ENCODE measurements at places on chromosomes 13 and 19. TPM values are rescaled to one million over a fixed set of nuclear protein-coding genes. Genes with fewer than 3 reads are reported as not detected.

DNA sequence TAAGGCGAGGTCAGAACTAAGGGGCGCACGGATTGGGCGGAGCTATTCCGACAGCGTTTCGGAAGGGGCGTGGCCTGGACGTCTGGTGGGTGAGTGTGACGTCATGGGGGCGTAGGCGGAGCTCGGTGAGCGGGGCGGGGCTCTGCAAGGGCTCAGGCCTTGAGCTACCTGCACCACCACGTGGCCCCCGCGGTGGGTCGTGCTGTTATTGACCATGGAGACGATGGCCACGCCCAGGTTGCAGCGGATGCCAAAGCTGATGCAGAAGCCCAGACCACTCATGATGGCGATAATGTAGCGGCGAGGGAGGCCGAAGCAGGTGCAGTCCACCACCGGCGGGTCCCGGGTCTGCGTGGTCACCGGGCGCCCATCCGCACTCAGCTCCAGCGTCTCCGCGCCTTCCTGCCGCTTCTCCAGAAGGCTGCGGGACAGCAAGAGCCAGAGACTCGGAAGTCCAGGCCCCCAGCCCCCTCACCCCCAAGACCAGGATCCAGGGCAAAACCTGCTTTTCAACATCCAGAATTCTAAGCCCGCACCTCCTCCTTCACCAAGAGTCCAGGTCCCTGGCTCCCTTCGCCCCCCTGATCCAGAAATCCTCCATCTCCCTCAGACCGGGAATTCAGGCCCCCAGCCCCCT lies 4.8 kb downstream of the SLC17A7 start:
- H3K27ac ChIP-seq, result no peak overlapping the region
- DNase-seq, result no peak
- peaks cover 88% of the 10 kb centered on the region for H3K27me3 ChIP-seq
- H3K4me1 ChIP-seq, result peaks cover 2% of the 10 kb centered on the region
- H3K36me3 ChIP-seq, result no peaks in the 10 kb centered on the region
- no peak overlapping the region for H3K4me3 ChIP-seq

The CYP4F8 gene
- not detected for total RNA-seq

DNA sequence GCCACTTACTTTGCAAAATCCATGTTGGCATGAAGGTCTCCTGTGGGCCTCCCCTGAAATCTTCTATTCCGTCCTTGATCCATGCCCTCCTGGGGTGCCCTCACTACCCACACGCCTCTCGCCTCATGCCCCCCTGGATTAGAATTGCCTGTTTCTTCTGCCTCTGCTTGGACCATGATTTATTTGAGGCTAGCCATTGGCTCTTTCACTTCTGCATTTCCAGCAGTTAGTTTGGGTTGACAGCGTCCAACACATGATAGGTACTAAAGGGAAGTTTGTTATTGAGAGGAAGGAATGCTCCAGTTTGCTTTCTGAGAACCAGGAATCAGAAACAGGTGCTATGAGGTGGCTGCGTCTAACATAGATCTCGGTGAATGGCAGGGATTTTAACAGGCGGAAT lies 30.5 kb upstream of the TPTE2 start:
- H3K4me1 ChIP-seq, result no peaks in the 10 kb centered on the region
- no peak overlapping the region for H3K4me3 ChIP-seq
- no peak for DNase-seq
- H3K27ac ChIP-seq, result no peak overlapping the region
- no peaks in the 10 kb centered on the region for H3K27me3 ChIP-seq
- no peaks in the 10 kb centered on the region for H3K36me3 ChIP-seq

The FBXO17 gene
- total RNA-seq, result 24.1 TPM

All from progenitor cell of endocrine pancreas (in vitro differentiated cells).